Fibroblast of lung (primary cell): ENCODE measurements at places on chromosomes 6 and 20.

GRCh38 chr6:83873869-83874268, 14.4 kb downstream of the CYB5R4 start:
- no peak for DNase-seq

DNA sequence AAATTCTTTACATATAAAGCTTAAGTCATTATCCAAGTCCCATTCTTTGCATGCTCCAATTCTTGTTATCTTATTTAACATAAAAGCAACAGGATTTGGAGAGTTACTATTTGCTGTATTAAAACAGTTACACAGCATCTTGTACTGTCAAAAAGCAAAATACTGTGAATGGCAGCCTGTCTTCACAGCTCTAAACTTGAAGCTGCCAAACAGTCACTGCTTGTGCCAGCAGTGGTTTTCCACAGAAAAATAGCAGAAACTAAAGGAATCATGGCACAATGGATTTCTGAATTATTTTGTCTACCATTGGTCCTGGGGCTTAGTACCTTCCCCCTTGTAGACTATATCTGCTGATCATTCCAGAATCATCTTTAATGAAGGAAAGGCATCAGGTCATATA, 107.5 kb downstream of the SESN1 start:
- no peak for DNase-seq

DNA sequence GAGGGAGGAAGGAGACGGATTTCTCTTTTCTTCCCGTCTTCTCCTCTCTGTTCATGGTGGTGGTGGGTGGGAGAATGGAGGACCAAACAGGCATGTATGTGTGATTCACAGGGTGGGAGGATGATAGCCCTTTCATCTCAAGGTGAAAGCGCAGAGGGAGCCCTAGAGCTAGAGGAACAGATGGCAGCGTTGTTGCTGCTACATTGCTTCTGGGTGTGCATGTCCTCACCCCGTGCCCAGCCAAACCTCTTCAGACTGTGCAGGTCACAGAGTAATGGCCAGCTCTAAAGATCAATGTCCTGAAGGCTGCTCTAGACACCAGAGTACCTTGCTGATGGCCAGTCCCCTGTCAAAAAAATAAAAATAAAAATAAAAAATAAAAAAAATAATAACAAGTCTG, 301.8 kb downstream of the TBC1D7 start:
- DNase-seq: no peak

GRCh38 chr20:17584689-17585088, 14.8 kb downstream of the DSTN start:
- no peak for DNase-seq

GRCh38 chr6:100115407-100116101, 121.5 kb upstream of the MCHR2 start:
- DNase-seq: no peak
